ENCODE measurements at places on chromosomes 4 and X.

- DNase-seq = no peak
These were observed 46.8 kb upstream of the SETD7 start for GRCh38 chr4:139602776-139603360.

- no peak for DNase-seq
These were observed 83.5 kb upstream of the SPIN4 start for GRCh38 chrX:63434665-63435064.

DNA sequence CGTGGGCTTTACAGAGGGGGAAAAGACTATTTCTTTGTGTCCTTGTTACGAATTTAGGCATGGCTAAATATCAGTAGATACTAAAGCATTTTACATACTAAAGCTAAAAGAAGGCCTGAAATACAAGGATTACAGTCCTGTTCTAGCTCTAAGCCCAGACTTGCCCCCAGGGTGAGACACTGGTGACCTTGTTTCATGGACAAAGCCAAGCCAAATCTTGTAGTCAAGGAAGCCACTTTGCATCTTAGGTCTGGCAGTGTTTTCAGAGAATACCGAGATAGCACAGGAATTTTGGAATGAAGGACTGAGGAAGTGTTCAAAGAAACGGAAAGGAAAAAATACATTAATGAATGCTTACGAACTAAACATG is 733 bp upstream of the G3BP2 start:
- no peak for DNase-seq

DNA sequence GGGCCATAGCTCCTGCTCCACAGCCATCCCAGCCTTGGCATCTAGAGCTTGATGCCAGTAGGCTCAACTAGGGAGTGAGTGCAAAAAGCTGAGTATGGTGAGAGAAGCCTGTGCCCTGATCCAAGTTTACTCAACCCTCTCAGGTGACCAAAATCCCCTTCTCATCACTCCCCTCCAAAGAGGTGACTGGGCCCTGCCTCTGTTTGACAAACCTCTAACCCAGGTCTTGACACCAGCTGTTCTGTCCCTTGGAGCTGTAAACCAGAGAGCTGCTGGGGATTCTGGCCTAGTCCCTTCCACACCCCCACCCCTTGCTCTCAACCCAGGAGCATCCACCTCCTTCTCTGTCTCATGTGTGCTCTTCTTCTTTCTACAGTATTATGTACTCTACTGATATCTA is 73.5 kb downstream of the MSN start:
- DNase-seq = no peak

GRCh38 chr4:38803833-38804653 is 548 bp downstream of the TLR1 start:
- DNase-seq = no peak

DNA sequence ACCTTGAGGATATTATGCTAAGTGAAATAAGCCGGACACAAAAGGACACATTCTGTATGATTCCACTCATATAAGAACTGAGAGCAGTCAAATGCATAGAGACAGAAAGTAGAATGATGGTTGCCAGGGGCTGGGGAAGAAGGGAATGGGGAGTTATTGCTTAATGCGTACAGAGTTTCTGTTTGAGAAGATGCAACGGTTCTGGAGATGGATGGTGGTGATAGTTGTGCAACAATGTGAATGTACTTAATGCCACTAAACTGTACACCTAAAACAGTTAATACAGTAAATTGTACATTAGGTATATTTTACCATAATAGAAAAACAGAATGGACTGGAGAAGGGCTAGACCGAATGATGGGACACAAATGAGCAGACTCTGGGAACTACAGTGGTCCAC is 15.8 kb downstream of the MAOB start:
- no peak for DNase-seq

DNA sequence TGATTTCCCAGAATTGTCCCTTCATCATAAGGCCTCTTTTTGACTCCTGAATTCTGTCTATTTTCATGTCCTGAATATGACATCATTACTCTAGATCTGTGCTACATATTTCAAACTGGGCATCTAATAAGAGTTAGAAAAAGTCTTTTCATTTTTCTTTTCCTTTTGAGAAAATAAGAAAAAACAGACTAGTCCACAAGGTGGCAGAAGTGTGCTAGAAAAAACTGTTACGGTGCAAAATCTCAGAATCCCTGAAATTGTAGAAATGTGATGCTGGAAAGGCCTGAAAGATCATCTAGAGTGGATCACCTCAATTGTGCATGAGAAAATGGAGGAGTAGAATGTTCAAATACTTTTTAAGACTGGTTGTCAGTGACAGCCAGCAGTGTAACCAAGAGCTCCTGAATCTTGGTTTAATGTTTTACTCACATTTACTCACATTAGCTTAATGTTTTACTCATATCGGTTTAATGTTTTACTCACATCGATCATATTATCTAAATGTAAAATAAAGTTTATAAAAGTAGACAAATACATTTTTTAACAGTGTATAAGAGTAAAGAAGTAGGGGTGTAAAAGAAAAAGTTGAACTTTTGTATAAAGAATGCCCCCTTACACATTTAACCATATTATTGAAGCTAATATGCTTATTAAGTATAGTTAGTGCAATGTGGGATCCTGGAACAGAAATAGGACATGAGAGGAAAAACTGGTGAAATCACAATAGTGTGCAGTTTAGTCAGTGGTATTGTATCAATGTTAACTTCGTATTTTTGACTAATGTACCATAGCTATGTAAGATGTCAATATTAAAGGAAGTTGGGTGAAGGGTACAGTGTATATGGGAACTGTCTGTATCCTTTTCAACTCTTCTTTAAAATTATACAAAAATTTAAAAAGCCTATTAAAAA is 15.2 kb downstream of the ASB11 start:
- DNase-seq = no peak

- no peak for DNase-seq
These were observed 370.5 kb upstream of the HS3ST1 start for GRCh38 chr4:11799196-11799595.

- no peak for DNase-seq
These were observed 138.4 kb downstream of the LDB2 start for GRCh38 chr4:16759931-16760582.

GRCh38 chr4:185371702-185372101 is 24.0 kb downstream of the LRP2BP start:
- no peak for DNase-seq

GRCh38 chr4:100722133-100722532 is 204.3 kb upstream of the EMCN start:
- DNase-seq = no peak

DNA sequence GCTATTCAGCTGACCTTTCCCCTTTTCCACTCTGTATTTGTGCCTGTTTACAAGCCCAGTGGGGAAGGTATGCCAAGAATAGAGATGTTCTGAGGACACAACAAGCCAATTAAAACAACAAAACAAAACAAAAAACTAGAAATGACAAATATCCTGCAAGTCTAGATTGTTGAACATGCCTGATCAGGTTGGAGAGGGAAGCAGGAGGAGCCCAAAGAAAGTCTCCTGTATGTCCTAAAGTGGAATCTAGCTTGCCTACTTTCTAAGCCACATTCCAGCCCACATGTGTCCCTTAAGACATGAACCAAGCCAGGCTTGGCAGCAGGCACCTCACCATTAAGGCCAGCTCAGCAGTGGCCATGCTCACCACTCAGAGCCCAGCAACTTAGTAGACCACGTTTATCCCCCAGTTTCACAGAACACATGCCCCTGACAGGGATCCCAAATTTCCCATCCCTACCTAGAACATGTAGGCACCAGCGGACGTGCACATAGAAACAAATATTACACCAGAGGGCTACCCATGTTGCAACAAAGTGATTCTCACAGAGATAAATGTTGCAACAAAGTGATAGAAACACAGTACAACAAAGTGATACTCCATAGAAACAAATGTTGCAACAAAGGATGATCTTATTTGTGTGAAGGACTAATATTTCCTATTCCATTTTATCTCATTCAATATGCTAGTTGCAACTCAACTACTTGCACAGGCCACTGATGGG is 48.3 kb downstream of the CD99L2 start:
- no peak for DNase-seq

- DNase-seq = peak; percentile 86
These were observed 83.5 kb upstream of the PLAC1 start for GRCh38 chrX:134741746-134742145.

GRCh38 chr4:82780752-82781231 is 17.8 kb downstream of the SCD5 start:
- peak; percentile 91 for DNase-seq

- no peak for DNase-seq
These were observed 500 bp downstream of the GAR1 start for GRCh38 chr4:109816082-109816442.

GRCh38 chr4:83454686-83455085 is 937 bp downstream of the HELQ start:
- DNase-seq = no peak

DNA sequence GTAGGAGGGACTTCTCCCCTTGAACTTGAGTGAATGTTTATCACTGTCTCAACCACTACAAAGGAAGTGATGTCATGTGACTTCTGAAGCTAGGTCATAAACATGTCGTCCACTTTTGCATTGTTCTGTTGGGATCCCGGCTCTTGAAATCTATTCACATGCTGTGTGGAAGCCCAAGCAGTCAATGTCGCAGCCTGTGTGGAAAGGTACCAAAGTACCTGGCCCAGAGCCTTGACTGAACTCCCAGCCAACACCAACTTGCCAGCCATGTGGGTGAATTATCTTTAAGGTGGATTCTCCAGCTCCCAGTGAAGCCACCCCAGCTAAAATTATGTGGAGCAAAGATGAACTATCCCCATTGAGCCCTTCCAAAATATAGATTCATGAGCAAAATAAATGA is 85.0 kb upstream of the USP38 start:
- DNase-seq = no peak

DNA sequence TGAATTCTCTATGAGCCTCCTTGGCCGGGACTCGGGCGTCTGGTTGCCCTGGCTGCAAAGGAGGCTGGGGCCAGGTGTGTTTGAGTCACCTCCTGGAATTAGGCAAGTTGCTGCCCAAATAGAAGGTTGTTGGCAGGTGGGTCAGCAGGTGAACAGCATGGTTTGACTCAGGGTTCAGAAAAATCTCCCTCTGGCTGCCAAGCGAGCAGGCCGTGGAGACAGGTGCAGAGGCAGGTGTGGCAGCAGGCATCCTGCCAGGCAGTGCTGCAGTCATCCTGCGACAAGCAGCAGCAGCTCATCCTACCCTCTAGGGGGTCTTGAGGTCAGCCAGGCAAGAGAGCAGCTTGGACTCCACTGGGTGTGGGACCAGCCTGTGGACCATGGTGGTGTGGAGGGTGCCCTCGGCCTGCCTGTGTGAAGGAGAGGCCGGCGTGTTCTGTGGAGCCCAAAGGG is 8.2 kb downstream of the MSANTD1 start:
- no peak for DNase-seq

DNA sequence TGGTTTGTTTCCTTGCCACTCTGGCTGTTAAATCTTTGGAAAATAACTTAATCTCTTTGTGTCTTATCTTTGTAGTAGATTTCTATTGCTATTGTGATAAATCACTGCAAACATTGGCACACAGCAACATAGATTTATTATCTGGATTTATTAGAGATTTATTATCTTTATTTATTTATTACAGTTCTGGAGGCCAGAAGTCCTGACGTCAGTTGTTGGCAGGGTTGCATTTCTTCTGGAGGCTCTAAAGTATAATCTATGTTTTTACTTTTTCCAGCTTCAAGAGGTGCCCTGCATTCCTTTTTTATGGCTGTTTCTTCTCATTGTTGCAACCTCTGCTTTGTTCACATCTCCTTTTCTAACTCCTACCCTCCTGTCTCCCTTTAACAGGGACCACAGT is 542.8 kb downstream of the GRXCR1 start:
- no peak for DNase-seq

- no peak for DNase-seq
These were observed 204.8 kb upstream of the NUDT6 start for GRCh38 chr4:123127218-123127617.

- DNase-seq = no peak
These were observed 81.9 kb downstream of the FHDC1 start for GRCh38 chr4:153018031-153018430.

- peak; percentile 40 for DNase-seq
These were observed 300.2 kb upstream of the VCX start for GRCh38 chrX:7542587-7543380.

DNA sequence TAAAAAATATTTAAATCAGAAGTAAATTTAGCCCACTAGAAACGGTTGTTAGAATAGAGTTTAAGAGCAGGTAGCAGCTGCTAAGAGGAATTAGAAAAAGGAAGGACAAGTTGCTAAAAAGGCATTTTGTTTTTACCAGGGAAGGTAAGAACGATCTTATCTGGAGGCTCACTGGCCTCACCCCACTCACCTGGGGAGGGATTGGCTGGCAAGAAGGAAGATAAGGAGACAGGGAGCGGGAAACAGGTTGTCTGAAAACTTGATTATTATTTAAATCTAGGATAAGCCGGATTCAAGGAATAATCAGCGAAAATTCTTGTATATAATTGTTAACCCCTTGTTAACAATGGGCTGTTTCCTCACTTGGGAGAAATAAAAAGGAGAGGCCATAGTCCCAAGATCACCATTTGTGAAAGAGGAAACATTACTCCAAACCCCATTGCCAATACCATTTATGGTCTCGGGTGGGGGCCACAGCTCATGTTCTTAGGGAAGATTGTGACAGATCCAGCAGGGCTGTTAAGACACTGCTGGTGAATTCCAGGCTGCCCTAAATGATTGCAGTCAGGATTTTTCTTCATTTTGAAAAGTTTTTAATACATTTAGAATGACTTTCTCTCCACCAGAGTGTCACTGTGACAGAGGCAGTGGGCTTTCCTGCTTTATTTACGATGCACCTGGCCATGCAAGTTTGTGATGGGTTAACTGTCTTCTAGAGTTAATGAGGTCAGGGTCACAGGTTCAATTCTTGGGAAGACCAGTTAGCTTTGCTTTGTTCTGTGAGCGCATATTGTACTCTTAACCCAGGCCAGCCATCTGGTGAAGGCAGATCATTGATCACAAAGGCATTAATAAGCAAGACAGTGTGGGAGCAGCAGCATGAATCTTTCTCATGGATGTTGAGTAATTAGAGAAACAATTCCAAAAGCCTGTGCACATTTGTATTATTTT is 106.6 kb downstream of the CEP135 start:
- DNase-seq = peak; percentile 41

- DNase-seq = no peak
These were observed at the start of gene IRAK1 for GRCh38 chrX:154019633-154020528. IRAK1 (minus strand) TSS chrX:154019902; CDS start chrX:154019812, 90 bp downstream.

DNA sequence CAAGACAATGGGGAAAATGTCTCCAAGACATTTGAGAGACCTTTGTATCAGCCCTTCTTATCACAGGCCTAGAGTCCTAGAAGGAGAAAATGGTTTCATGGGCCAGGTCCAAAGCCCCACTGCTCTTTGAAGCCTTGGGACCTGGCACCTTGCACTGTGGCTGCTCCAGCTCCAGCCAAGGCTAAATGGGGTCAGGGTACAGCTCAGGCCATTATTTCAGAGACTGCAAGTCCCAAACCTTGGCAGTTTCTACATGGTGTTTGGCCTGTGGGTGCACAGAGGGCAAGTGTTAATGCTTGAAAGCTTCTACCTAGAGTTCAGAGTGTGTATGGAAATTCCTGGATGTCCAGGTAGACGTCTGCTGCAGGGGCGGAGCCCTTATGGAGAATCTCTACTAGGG is 28.5 kb downstream of the SHROOM3 start:
- DNase-seq = no peak

- no peak for DNase-seq
These were observed 53.3 kb upstream of the SLC10A4 start for GRCh38 chr4:48429709-48430474.

All from NCI-H524 (cell line).